ENCODE measurements at places on chromosomes 2 and 18. TPM values are rescaled to one million over a fixed set of nuclear protein-coding genes. Genes with fewer than 3 reads are reported as not detected.

The ZRANB3 gene
- total RNA-seq, result 8.8 TPM

The C1QL2 gene
- 0.30 TPM for total RNA-seq

The POTEJ gene
- total RNA-seq, result 1.1 TPM

The HDAC4 gene
- 24.0 TPM for total RNA-seq
